ENCODE measurements at places on chromosomes 3 and 15.
A peak's percentile ranks its signal among the peaks of the same experiment; 100 is the strongest.

GRCh38 chr15:69535101-69535638 lies 82.6 kb downstream of the RPLP1 start:
- no peak for DNase-seq

GRCh38 chr3:53787016-53787415 lies 59.2 kb downstream of the CHDH start:
- DNase-seq: no peak

DNA sequence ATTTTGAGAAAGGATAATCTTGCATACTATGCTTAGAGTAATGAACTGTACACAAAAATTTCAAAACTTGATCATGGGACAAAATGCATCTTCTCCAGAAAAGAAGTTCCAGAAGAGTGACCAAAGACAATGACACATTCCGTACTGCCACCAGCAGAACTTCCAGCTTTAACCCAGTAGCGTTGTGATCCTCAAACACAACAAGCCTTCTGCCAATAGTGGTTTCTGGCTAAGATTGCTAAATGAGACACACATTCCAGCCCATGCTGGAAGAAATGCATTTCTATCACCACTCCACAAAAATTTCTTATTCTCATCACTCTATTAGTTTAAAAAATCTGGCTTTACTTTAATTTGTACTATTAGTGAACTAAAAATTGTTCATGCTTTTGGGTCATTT lies 334.9 kb downstream of the TBC1D5 start:
- no peak for DNase-seq

- no peak for DNase-seq
Observed at GRCh38 chr3:179186426-179186825, 38.3 kb downstream of the PIK3CA start.

GRCh38 chr15:74571191-74571590 lies 30.2 kb downstream of the ARID3B start:
- DNase-seq: no peak

DNA sequence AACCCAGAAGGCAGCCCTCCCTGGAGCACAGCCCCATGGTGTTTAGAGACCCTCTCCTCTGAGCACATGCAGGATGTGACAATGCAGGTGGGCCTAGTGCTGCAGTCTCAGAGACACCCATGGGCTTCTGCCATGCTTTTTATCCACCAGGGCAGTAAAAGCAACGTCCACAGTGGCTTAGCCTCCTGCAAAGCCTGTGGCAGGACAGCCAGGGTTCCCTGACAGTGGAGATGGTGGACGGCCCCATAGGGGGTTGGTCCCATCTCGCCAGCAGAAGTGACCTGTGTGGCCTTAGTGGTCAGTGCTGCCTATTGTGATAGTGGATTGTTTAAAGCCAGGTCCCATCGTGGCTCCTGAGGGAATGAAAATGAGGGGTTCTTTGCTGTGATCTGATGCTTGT lies 46.6 kb downstream of the APBA2 start:
- no peak for DNase-seq

DNA sequence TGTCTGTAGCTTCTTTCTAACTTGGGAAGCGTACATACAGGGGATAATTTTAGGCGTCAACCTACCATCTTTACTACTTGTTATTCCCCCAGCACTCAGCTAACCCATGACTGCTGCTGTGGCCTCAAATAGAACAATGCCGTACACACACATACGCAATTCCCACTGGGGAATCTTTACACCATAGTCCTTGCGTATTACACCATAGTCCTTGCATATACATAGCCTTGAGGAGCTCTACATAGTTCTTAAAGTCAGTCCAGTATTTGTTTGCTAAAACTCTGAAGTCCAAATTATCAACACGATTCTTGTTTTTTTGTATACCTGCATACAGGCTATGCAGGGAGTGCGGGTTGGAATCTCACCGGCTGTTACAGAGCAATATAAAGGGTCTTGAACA lies 67.2 kb downstream of the CGNL1 start:
- no peak for DNase-seq

DNA sequence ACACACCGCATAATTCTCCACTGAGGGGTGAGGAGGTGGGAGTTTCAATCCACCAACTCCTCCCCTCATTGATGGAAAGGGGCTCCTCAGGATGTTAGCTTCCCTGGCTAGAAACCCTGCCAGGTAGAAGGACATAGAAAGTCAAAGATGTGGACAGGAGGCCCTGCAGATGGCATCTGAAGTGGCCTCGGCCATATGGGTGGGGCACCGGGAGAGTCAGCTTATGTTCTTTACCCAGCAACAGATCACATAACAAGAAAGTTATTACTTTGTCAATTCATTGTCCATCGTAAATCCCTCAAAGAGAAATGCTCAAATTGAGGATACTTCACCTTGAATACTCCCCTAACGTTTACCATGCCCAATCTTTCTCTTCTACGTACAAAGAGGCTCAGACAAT lies 97.3 kb upstream of the ARHGEF3 start:
- no peak for DNase-seq

- DNase-seq: no peak
Observed at GRCh38 chr15:71052356-71052755, 62.9 kb upstream of the THSD4 start.

- DNase-seq: no peak
Observed at GRCh38 chr15:58331560-58331912, 100.3 kb upstream of the LIPC start.

GRCh38 chr3:25430935-25431770 lies 3.1 kb downstream of the RARB start:
- no peak for DNase-seq

DNA sequence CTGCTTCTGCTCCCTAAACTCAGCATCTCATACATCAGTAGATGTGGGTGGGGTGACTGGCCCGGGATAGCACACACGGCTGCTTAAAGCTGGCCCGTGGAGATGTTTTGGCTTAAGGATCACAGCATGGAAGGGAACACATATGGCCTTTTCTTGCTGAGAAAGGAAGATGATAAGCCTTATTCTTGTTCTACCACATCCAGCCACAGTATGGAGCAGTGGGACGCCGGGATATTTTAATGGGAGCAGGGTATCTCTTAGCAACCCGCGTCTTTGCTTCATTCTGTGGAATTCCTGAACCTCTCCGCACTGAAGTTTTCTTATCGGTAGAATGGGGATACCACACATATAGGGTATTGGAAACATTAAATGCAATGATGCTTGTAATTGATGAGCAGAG lies 94.1 kb upstream of the PROK2 start:
- DNase-seq: no peak

DNA sequence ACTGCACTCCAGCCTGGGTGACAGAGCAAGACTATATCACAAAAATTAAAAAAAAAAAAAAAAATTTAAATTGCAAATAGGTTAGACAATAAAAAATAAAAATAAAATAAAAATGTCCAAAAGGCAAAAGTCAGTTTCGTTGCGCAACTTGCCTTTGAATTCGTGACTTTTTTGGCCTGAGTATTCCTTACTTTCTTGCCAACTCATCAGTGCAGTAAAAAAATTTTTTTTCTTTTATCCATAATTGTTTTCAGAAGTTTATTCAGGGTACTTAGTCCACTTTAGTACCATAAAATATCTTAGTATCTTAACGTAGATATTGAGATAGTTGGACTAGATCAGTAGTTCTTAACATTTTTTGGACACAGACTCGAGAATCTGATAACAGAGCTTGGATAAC lies 22.4 kb upstream of the CILP start:
- DNase-seq: no peak

DNA sequence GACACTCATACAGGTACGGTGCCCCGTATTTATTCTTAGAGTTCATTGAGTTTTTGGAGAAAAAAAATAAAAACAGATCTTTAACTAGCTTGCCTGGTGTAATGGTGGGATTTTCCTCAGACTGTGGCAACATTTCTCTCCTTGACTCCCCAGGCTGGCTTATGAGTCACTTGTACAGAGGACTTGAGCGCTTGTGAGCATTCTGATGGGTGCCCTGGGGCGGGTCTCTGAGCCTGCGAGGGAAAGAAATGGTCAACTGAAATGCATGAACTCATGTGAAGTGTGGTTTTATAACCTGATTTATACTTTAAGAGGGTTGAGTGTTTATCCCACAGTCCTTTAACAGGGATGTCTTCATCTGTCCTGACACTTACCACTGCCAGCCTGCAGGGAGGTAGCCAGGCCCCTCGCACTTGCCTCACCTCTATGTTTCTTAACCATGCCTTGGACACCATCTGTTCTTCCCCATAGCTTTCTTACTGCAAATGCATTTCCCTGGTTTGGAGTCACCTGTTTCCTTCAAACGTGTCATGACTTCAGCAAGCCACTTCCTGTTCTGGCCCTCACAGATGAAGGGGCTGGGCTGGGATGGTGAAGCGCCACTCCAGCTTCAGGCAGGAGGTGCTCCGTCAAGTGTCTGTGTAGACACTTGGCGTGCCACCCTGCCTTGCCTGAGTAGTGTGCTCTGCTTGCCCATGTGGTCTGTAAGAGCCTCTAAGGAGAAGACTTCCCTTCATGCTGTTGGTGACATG lies 118.7 kb downstream of the PDE8A start:
- peak; percentile 69 for DNase-seq

- no peak for DNase-seq
Observed at GRCh38 chr15:74978503-74978902, 16.9 kb upstream of the SCAMP5 start.

DNA sequence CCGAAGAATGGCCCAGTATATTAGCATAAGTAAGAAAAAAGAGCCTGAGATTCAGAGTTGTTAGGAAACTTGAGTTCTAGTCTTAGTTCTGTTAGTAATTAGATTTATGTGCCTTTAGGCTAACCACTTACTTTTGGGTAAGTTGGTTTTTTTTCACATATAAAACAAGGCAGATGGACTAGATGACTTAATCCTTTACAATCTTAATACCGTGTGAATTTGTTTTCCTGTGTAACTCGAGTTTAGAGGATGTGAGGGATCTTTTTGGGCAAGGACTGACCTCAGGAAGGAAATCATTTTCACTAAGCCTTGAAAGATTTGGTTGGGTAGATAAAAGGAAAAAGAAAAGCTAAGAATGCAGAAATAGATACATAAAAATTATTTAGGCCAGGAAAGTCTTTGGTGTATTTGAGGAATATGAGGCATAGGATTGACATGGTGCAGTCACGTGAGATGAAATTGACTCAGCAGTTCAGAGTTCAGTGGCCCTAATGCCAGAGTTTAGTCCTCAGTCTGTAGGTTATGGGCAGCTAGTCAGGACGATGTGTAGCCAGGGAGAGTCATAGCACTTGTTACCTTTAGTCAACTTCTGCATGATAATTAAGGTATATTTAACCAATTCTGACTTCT lies 34.6 kb downstream of the PAK2 start:
- no peak for DNase-seq

GRCh38 chr15:28114721-28115622 lies 15.9 kb upstream of the OCA2 start:
- no peak for DNase-seq

DNA sequence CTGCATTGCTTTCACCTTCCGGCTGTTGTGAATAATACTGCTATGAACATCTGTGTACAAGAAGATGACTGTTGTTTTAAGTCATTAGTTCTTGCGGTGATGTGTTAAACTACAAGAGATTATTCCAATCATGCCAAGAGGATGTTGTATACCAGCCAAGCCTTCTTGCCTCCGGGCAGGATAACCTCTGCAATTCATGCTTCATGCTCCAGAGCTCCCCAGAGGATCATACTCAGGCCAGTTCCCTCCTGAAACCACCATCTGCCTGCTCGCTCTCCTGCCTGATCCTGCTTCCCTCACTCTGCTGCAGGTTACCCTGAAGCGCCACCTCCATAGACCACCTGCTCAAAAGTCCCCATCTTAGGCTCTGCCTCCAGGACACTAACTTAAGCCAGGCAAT lies 187.1 kb upstream of the PROK2 start:
- DNase-seq: no peak

DNA sequence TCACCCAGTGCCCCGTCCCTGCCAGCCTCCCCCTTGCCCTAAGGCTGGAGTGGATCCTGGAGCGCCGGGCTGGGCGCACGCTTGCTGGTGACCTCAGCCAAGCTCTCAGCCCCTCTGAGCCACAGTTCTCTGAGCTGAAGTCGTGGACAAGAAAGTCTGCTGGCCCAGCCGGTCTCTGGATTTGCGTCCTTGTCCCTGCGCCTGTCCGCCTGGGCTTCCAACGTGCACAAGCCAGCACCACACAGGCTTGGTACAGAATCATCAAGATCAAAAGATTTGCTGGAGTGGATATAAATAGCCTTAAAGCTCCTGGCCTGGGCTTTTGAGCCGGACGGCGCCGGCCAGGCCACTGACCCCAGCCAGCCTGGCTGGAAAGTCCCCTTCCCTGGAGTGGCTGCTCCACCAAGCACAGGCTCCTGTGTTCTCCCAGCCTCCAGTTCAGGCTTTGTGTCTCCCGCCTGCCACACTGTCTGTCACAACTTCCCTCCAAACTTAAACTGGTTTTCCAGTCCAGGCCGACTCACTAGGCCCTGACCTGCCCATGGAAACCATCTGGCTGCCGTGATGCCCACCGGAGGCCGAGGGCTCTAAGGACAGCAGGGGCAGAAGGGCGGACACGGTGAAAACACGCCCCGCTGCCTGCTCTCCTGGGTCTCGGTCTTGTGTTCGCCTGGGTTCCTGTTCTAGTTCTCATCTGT lies 156.2 kb downstream of the NUP210 start:
- no peak for DNase-seq

DNA sequence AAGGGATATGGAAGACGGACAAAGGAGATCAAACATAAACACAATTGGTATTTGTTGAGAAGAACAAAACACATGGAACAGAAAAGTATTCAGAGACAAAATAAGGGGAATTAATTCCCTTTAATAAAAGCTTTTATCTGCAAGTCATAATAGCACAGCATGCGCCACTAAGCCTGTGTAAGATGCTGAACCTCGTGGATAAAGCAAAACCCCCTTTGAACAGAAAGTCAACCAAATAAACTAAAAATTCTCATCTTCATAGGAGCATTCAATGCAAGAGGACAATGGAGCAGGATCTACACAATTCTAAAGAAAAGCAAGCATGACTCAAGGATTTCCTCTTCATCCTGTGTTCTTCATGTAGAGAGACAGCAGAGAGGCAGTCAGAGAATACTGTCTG lies 274.3 kb upstream of the GOLGA6L4 start:
- no peak for DNase-seq

- peak; percentile 87 for DNase-seq
Observed at GRCh38 chr15:41870689-41871081, 23.2 kb downstream of the SPTBN5 start.

DNA sequence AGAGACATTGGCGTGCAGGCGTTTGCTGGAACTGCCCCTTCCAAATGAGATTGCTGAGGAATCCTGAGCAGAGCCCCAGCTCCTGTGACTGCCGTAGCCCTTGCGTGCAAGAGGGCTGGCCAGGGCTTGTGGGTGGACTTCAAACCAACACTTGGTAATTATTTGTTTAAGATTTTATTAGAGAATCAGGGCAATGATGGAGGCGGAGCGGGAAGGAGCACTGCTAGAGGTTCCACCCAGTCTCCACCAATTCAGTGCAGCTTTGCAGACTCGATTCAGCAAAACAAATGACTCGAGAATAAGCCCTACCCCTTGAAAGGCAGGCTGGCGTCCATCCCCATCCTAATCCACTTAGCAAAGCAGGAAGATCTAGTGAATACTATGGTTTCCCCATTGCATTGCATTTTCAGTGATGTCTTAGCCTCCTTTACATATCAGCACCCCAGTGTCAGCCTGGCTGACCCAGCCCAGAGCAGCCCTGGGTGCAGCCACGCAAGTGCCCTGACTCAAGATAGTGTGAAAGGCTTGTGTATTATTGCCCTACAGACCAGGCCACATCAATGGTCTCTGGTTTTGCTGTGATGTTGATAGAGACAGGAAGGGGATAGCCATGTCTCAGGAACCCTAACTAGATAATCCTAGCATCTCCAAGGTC lies 26.0 kb downstream of the GLDN start:
- no peak for DNase-seq

All from activated CD4-positive, alpha-beta T cell treated with anti-CD3 and anti-CD28 coated beads, Interleukin-2, amount 10 ng/mL, durations not matched to agents 24 days and 14 days (primary cell).